D341Med (cell line): ENCODE measurements at places on chromosomes 12 and 14.

DNA sequence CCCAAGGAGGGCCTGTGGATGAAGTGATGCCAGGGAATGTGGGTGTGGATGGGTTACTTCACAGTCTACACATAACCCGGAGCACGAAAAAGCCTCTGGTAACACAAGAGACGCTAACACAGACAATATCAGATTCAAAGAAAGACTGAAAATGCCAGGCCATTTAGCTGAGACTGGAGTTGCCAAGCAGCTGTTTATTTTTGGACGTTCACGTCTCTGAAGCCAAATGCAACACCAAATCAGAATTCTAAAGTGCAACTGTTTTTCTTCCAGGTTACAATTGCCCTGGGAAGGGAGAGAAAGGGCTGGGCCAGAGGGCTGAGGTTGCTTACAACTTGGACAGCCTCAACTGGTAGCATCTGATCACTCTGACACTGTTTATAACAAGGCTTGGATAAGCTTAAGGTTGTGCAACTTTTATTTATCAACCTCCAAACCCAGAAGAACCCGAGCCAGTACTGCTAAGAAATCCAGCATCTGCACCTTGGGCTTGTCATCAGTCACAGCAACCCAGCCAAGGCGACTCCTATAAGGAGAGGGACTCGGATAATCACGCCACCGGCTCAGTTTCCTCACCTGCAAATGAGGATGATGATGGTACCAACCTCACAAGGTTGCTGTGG lies 24.8 kb downstream of the NUAK1 start:
- no peak for DNase-seq

GRCh38 chr14:82011460-82011859 lies 477.8 kb upstream of the SEL1L start:
- DNase-seq = no peak

DNA sequence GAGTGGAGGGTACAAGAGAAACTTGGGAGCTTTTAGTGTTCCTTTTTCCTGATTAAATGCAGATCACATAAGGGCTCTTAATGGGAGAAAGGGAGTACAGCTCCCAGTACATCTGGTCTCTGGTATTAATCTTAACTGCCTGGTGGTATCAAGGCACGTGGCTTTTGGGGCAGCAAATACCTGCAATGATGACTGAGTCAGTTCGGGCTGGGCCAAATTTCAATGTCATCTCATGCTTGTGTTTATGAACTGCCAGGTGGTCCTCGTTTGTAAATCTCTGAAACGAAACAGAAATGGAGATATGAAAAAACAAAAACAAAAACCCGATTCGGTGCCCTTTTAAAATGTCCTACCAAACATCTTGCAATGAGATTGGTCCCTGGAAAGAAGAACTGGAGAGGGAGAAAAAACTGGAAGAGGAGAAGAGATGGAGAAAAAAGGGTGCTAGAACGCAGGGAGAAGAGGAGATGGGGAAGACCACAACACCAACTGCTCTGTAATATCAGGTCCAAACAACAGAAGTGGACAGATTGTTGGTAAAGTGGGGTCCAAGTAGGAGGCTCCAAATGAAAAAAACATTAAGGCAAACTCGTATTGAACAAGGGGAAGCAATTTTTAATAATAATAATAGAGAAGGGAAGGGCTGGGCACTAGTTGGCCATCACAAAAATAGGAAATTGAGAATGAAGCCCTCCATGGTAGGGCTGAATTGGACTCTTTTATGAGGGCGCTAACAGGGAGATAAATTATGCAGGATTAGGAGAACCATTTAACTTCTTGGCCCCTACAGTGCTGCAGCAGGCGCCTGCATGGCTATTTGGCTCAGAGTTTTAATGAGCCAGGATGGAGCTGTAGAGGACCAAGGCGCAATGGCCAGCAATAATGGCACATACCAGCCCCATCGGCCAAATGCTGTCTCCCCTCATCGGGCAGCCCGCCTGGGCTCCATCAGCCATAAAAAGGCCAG lies 45.4 kb upstream of the NPFF start:
- DNase-seq = no peak

DNA sequence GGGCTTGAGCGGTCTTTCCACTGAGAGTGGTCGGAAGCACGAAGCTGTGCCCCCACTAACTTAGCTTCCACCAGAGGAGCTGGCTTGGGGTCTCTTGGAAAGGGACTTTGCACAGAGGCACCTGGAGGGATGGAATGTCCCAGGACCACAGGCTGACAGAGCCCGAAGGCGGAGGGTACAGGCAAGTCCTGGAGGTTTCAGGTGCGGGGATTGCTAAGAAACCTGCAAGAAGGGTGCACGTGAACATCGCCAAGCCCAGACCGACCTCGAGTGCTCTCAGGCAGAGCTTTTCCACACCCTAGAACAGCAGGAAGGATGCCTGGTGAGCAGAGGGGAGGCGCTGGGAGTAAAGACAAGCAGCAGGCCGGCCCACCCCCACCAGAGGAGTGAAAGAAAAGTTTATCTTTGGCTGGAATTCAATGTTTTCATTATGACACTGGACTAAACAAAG lies 61.6 kb downstream of the SERPINA3 start:
- DNase-seq = peak; percentile 25

DNA sequence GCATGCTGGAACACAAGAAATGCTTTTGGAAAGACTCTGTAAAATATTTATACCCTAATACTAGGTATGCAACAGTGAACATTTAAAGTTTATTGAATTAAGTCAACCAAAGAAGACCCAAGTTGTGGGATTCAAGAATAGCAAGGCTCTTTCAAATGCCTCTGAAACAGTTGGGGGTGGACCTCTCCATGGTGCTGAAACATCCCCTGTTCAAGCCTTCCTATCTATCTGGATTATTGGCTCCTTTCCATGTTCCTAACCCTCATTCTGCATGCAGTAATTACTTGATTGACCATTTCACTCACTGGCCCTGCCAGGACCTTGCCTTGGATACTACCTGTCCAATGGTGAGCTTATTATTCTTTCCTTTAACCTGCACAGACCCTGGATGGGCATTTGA lies 349.7 kb downstream of the NRXN3 start:
- no peak for DNase-seq

- DNase-seq = peak; percentile 38
Observed at GRCh38 chr12:132430838-132431774, 58.8 kb upstream of the FBRSL1 start.

DNA sequence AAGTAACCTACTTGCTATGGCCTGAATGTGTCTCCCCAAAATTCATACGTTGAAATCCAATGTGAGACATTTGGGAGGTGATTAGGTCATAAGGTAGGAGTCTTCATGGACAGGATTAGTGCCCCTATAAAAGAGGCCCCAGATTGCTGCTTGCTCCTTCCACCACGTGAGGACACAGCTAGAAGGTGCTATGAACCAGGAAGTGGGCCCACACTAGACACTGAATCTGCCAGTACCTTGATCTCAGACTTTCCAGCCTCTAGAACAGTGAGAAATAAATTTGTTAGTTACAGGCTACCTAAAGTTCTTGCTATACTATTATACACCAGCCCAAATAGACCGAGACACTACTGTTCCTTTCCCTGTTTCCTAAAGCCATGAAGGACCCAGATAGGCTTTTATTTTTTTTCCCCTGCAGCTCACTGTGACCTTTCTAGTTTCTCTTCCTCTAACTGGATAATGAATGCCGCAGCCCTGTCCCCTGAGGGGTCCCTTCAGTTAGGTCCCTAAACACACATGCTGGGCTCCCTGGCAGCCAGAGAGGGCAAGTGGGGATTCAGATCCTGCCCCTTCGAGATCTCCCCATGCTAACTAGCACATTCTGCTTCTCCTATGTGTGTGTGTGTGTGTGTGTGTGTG lies 19.3 kb downstream of the SLC25A3 start:
- no peak for DNase-seq

GRCh38 chr14:59314953-59315599 lies 126.6 kb downstream of the DAAM1 start:
- no peak for DNase-seq

- no peak for DNase-seq
Observed at GRCh38 chr12:89029961-89030360, 322.3 kb downstream of the DUSP6 start.

GRCh38 chr12:127381043-127381668 lies 885.8 kb upstream of the TMEM132C start:
- peak; percentile 87 for DNase-seq

GRCh38 chr12:40911676-40912075 lies 219.4 kb downstream of the CNTN1 start:
- DNase-seq = no peak

GRCh38 chr12:85872497-85873091 lies 1.5 kb upstream of the NTS start:
- peak; percentile 28 for DNase-seq

DNA sequence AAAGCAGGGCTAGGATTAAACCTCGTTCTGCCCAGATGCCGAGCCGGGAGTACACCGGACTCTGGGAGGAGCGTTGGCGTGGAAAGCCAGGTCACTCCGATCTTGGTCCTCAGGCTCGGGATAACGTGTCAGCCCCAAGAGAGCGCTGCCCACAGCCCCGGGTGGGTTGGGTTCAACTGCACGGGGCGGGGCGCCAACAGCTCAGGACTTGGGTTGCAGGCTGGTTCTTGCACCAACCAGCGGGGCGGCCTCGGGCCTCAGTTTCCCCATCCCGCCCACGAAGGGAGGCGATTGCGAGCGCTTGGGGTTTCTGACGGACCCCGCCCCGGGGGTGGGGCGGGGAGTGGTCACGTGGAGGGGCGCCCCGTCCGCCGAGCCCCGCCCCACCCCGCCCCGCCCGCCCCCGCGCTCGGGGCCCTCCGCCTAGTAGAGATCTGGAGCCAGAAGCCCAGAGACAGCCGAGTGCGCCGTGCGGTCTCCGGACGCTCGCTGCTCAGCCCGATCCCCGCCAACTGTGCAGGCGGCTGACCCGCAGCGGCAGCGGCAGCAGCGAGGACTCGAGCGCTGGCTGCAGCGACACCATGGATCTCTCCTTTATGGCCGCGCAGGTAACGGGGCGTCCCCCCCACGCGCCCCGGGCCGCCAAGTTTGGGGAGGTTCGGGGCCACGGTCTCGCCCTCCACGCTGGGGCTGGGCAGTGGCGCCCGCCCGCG lies at the start of gene C14orf132:
Gene C14orf132 (plus strand): TSS at position 443 of the 713 bp plus-strand sequence. CDS start 139 bp downstream, at position 582.
- peak; percentile 94 for DNase-seq

- DNase-seq = peak; percentile 70
Observed at GRCh38 chr12:124720004-124720680, 143.5 kb downstream of the SCARB1 start.

DNA sequence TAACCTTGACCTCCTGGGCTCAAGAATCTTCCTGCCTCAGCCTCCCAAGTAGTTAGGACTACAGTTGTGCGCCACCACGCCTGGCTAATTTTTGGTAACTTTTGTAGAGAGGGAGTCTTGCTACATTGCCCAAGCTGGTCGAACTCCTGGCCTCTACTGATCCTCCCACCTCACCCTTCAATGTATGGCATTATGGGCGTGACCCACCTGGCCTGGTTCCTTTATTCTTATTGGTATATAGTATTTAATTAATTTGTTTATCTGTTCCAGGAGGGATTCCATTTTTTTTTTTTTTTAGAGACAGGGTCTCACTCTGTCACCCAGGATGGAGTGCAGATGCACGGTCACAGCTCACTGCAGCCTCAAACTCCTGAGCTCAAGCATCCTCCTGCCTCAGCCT lies 40.9 kb upstream of the EAPP start:
- no peak for DNase-seq

DNA sequence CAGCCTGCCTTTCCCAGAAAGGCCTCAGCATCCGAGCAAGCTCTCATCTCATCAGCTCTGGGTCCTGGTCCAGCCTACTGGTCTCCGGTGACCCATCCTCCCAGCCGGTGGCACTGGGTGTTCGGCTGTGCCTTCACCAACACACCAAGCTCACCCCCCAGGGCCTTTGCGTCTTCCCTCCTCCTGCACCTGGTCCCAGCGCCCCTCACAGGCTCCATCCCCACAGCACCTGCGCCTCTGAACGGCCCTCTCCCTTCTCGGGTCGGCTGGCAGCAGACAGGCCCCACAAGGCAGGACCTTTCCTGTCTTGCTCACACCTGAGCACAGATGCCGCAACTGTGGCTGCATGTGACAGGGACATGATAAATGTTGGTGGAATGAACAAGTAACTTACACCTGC lies 13.1 kb downstream of the P2RX2 start:
- DNase-seq = peak; percentile 23

- DNase-seq = no peak
Observed at GRCh38 chr12:69339999-69340398, 8.2 kb upstream of the LYZ start.

DNA sequence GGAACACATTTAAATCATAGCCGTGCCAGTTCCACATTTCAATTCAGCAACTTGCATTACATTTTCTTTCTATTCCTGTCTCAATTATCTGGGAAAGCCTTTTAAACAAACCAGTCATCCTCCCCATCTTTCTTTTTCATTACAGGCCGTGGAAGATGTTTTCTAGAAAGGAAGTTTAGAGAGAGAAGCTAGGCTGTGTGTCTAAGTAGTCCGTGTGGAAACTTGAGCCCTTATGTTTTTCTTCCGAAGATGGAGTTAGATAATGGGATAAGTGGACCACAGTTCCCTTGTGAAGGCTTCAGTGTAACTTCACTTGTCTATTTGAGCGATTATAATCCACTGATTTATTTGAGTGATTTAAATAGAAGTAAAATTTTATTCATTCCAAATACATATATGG lies 12.4 kb upstream of the PPM1H start:
- DNase-seq = no peak

GRCh38 chr12:26125400-26126339 lies 833 bp upstream of the BHLHE41 start:
- peak; percentile 80 for DNase-seq

- no peak for DNase-seq
Observed at GRCh38 chr14:88333036-88333435, 10.0 kb upstream of the KCNK10 start.

DNA sequence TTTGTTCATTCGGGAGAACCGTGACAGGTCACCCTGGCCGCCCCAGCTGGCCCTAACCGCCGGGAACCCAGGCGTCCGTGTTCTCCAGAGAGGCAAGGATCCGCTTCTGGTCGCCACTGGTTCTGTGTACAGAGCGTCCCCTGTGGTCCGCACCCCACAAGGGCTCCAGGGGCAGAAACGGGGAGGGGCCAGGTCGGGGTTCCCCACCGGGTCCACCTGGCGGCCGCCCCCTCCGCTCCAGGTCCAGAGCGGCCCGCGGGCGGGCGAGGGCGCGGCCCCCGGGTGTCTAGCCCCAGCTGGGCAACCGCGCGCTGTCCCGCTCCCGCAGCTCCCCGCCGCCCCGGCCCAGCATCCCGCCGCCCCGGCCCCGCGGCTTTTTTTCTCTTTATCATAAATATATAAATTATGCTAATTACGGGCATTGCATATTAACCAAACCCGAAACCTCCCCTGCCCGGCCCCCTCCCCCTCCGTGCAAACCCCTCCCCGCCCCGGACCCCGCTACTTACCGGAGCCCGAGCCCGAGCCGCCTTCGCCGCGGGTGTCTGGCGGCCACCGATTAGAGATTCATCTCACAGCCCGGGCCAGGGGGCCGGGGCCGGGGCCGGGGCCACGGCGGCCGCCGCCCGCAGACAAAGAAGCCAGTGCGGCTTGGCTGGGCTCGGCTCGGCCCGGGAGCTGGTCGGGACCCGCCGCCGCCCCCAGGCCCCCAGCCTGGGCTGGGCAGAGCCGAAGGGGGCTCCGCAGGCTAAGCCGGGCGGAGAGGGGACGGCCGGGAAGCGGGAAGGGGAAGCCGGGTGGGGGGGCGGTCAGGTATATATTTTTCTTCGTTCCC lies 512 bp downstream of the POU6F1 start:
- DNase-seq = peak; percentile 88

- no peak for DNase-seq
Observed at GRCh38 chr14:52333823-52334657, 19.9 kb downstream of the PTGER2 start.
